ENCODE measurements at places on chromosomes 5 and 9.

DNA sequence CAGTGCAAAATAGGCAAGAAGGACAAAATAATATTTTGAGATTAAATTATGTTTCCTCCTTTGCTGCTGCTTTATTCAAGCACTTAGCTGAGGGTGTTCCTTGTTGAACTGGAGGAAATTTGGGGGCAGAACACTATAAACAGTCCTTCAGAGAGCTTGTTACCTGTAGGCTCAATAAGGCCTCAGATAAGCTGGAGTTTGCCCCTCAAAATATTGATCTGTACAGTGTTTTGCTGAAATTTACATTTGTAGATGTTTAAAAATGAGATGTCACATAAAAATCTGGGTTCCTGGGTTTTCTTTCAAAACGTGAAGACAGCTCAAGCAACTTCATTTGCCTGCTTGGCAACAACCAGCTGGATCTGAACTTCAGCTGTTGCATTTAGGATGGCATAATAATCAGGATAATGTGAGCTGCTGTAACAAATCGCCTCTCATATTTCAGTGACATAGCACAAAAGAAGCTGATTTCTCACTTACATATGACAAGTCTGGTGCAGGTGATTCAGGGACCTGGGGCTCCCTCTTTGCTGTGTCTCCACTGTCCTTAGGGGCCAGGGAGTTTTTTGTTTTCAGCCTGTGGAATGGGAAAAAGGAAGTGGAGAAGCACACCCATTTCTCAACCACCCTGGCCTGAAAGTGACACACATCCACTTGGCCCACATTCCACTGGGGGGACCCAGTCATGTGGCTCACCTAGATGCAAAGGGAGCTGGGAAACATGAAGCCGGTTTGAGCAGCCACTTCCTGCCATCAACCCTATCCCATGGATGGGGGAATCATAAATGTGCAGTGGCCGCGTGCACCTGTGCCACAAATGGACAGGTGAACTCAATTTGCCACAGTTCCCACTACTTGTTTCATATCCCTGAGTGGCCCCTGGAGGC, 2.4 kb upstream of the PSAT1 start:
- no peak for DNase-seq

DNA sequence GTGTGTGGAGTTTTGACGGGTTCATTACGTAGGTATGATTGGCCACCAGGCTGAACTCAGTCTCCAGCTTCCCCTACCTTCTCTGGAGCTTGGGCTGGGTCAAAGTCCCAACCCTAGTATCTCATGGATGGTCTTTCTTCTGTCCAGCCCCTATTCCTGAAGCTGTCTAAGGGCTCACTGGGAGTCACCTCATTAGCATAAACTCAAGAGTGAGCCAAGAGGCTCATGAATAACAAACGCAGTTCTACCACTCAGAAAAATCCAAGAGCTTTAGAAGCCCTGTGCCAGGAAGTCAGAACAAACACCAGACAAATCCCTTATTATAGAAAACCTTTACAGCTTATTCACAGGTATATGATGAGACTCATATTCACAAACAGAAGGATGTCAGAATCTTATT, 180.3 kb upstream of the NFIL3 start:
- no peak for DNase-seq

DNA sequence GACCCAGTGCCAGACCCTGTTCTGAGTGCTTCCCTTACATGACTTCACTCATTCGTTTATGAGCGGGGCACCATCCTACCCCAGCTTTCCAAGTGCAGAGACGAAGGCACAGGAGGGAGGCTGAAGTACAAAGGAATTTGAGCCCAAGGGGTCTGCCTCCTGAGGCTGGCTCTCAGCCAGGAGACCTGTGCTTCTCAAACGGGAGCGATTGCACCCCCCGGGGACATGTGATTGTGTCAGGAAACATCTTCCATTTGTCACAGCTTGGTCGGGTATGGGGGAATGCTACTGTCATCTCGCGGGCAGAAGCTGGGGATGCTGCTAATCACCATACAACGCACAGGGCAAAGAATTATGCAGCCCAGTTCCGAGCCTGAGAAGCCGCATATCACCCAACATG, 23.9 kb downstream of the ADCY2 start:
- no peak for DNase-seq

DNA sequence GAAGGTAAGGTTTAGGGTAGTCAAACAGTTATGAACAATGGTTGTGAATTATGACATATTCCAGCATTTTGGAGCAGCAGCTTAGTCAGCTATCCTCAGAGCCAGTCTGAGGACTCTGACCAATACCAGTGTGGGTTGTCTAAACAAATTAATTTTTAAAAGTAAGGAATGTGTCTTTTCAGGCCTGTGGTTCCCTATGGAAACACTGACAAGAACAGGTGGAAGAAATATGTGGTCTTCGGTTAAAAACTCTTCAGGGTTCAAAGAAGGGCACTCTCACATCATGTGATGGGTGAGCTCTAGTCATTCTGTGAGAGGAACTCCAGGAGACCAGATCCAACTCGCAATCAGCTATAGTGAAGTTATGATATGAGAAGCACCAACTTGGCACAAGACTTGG, 33.5 kb upstream of the ALDOB start:
- no peak for DNase-seq

- peak; percentile 40 for DNase-seq
Observed at GRCh38 chr9:112535301-112535700, 48.7 kb downstream of the KIAA1958 start.

GRCh38 chr9:135500071-135500524, 384 bp upstream of the MRPS2 start:
- DNase-seq = no peak

GRCh38 chr5:138448481-138449398, 9.9 kb downstream of the REEP2 start:
- peak; percentile 78 for DNase-seq

GRCh38 chr9:133375116-133375723, 640 bp downstream of the SURF4 start:
- peak; percentile 12 for DNase-seq

GRCh38 chr9:127608104-127608966, 3.7 kb upstream of the STXBP1 start:
- no peak for DNase-seq

GRCh38 chr5:88952344-88952743, 69.4 kb upstream of the MEF2C start:
- peak; percentile 38 for DNase-seq

GRCh38 chr9:137447722-137448601, 6.8 kb upstream of the ENTPD8 start:
- no peak for DNase-seq

DNA sequence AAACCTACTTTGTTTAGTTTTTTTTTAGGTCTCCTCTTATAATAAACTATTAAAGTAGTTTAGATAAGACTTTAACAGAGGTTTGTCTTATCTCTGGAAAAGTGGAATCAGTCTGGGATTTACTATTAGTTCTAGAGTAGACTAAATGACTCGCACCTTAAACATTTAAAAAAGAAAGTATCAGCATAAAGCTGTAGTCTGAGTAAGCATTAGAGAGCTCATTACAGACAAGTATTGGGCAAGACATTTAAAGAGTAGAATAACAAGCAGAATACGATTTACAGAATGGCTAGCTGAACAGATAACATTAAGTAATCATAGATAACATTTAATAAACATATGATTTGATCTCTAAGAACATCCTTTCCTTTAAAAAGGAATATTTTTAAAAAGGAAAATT, 226.0 kb upstream of the DMAC1 start:
- no peak for DNase-seq

DNA sequence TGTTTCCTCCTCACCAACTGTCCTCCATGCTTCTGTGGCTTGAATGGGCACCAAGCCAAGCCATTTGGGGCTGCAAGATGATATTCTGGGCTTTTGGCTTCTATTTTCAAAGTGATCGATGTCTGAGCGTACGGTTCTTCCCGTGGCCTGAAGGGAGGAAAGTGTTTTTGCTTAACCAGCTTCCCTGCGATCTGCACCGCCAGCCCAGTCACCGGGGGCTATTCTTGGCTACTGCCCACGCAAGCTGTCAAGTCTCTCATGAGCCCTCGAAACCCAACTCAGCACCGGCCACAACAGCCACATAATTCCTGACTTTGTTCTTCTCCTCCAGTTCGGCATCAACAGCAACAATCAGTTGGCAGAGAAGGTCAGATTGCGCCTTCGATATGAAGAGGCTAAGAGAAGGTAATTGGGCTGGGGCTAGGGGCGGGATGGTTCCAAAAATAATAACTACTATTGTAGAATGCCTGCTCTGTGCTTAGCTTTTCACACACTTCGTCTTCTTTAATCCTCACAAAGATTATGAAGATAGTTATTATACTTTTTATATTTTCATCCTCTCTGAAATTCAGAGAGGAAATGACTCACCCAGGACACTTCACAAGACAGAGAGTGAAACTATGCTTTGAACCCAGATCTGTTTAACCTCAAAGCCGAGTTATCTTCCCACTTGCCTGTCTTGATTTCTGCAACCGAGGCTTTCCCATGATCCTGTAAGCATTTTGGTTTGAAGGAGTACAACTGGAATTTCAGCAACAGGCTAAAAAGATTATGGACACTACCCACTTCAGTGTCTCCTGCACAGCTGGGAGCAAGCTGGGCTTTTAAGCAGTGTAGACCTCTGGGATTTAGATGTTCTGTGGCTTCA, 76.4 kb upstream of the RARS1 start:
- peak; percentile 71 for DNase-seq
